Activated T-cell treated with anti-CD3 and anti-CD28 coated beads for 48 hours (primary cell): ENCODE measurements at places on chromosomes 11 and 22.
A peak's percentile ranks its signal among the peaks of the same experiment; 100 is the strongest.

DNA sequence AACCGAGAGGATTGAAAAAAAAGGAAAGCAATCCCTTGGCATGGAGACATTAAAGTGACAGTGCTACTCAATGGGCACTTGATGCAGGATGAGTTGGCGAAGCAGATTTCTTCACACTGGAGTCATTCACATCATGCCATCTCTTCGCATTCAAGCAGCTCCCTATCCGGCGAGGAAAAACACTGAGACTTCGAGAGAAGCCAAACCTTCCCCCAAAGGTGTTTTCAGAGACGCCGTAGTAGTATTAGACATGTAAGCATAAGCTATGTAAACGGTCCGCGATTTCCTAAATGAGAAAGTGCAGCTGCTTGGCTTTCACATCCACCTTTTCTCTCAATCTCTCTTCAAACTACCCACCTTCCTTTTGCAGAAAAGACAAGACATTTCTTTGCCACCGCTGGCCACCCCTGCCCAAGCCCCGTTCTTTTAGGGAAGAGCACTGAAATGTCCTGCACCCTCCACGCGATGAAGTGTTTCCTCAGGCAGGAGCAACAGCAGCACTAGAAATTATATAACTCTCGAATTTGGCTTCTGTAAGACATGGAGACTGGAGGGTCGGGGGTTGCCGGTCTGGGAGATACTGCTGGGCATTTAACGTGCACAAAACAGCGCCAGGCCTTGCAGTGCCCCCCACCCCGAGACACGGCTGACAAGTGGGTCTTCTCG lies at the start of gene DLG2:
TSS of gene DLG2 (minus strand) at position 13 of the 666 bp plus-strand sequence.
- DNase-seq, result no peak

- no peak for DNase-seq
These were observed 19.4 kb downstream of the TUBGCP6 start for GRCh38 chr22:50225200-50225969.

- DNase-seq, result no peak
These were observed 29.2 kb upstream of the B3GAT1 start for GRCh38 chr11:134441281-134441680.

DNA sequence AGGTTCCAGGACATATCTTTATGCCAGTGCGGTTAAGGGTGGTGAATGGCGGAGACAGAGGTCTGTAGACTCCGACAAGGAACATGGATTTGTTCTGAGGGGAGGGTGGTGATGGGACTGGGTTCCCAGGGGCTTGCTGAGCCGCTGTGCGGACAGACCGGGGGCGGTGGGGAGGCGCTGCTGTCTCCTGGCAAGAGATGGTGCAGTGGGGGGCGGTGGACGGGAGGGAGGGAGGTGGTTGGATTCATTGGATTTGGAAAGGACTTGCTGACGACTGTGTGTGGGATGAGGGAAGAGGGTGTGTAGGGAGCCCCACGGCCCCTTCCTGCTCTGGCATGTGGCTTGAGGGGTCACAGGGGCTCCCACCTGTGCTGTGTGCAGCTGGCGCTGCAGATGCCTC lies 43.2 kb downstream of the FLRT1 start:
- DNase-seq, result no peak

DNA sequence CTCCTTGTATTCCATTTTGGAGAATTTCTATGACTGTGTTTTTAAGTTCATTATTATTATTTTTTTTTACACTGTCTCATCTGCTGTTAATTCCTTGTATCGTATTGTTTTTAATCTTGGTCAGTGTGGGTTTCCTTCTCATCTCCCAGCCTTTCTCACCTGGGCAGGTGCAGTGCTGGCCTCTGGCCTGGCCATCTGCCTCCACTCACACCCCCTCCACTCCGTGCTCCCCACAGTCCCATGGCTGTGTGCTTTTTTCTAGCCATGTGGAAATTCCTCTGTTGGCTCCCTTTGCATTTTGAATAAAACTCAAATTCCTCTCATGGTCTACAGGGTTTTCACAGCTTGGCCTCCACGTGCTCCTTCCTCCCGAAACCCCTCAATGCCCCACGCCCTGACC lies 50.3 kb upstream of the LINC01488 start:
- DNase-seq, result no peak

DNA sequence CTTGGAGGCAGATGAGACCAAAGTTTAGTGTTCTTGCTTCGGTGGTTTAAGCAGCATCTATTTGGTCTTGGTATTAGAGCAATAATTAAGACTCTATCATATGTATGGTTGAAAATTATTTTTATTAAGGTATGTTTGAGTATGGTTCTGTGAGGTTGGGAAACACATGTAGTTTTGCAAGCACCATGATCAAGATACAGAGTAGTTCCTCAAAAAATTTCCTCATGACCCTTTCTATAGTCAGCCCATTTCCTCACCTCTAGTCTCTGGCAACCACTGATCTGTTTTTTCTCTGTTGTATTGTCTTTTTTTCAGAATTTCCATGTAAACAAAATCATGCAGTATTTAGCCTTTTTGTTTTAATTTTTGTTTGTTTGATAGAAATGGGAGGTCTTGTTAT lies 18.4 kb downstream of the MTMR3 start:
- no peak for DNase-seq

- no peak for DNase-seq
These were observed 501.1 kb downstream of the BRD1 start for GRCh38 chr22:49326558-49326957.

GRCh38 chr11:132123449-132123848 lies 753.0 kb downstream of the NTM start:
- DNase-seq, result no peak

DNA sequence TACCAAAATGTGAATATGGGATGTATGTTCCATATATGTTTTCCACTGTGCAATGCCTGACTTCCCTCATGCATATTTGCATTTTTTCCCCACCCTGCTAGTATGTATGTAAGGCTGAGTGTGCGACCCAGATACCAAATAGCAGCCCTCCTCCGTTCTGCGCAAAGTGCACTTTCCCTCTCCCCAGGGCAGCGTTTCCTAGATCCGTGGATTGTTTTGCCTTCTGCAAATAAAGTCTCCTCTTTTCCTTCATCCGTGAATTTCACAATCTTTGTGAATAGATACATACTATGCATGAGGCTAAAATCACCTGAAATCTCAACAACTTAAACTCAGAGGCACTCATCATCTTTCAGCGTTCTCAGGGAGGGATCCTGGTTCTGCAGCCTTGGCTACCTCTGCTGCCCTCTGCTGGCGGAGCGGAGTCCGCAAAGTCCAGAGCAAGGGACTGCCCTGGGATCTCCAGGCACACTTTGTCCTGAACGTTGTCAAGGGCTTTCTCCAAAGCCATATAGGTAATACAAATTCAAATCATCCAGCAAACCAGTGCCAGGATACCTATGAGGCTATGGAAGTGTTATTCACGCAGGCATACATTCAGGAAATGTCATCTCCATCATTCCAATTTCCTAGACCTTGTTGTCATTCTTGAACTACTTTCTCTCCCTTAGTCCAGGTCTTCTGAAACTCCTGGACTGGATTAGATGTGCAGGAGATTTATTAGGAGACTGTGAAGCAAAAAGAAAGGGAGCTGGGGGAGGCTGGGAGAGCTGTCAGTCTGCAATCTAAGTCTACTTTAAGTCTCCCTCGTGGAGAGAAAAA lies 53.1 kb downstream of the CNTF start:
- DNase-seq, result peak; percentile 72

- DNase-seq, result no peak
These were observed 10.1 kb downstream of the UBQLN3 start for GRCh38 chr11:5499671-5500070.

DNA sequence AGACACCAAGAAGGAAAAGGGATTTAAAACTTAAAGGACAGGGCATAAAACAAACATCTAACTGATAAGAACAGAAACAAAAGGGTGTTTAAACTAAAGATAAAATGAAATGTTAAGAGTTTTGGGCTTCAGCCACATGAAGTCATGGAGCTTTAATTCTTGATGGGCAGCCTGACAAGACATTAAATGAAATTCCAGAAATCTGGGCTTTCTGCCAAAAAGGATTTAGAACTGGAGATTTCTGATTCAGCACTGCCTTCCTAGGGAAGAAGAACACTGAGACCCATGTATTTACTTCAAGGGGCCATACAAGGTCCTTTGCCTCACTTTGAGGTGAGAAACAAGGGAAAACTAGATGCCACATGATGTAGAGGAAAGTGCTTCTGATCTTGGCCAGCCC lies 355.9 kb upstream of the RAG2 start:
- DNase-seq, result no peak

DNA sequence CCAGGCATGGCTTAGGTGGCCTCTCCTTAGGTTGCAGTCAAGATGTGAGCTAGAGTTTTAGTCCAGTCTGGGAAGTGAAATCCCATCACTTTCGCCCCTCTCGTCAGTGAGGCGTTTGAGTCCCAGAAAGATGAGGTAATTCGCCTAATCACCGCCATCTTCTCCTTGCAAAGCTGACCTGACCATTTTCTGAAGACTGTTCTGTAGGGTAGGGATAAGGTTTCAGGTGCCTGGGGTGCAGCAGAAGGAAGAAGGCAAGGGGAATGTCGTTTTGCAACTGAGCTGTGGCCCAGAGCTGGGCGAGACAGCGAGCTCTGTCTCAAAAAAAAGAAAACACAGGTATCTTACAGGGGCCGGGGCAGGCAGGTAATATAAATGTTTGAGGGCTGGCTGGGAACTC lies 61.7 kb upstream of the CECR2 start:
- no peak for DNase-seq

- DNase-seq, result no peak
These were observed 49.9 kb downstream of the ALX4 start for GRCh38 chr11:44260081-44260480.

DNA sequence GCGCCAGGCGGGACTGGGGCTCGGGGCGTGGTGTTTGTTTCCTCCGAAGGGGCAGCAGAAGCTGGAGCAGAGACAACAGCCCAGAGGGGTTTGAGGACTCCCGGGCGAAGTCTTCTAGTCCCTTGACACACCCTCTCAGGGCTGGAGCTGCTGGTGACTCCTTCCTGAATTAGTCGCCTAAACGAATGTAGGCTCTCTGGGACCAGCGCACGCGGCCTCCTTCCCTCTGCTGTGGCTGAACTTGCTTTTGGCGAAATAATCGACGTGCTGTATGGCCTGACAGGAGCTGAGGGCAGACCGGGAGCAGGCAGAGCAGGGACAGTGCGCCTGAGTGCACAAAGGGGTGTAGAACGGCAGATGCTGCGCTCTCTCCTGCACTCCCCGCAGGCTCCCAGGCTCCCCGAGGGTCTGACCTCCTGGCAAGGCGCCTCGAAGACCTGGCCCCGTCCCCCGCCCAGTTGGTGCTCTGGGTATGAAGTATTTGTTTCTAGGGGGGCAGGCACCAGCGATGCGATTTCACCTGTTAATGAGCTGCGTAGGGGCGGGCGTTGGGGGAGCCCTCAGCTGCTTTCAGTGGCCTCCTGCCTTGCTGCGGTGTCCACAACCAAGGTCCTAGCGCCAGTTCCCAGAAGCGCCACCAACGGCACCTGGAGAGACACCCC lies 5.3 kb downstream of the SLC17A6 start:
- no peak for DNase-seq

GRCh38 chr11:128906185-128907050 lies 15.3 kb downstream of the KCNJ5 start:
- no peak for DNase-seq

- no peak for DNase-seq
These were observed 76.0 kb downstream of the SC5D start for GRCh38 chr11:121368364-121369240.

- DNase-seq, result no peak
These were observed 988 bp downstream of the MGAT3 start for GRCh38 chr22:39457556-39458443.

DNA sequence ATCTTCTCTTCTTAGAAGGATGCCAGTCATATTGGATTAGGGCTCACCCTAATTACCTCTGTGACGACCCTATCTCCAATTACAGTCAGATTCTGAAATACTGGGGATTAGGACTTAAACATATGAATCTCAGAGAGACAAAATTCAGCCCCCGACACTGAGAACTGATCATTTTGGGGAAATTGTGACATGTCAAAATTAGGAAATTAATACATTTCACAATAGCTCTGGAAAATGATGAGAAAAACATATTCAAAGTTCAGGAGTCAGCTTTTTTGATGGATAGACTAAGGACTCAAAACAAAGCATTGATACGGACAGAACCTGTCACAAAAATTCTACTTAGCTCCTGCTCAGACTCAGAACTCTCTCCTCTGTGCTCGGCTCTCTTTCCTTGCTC lies 40.8 kb downstream of the COMMD9 start:
- no peak for DNase-seq

DNA sequence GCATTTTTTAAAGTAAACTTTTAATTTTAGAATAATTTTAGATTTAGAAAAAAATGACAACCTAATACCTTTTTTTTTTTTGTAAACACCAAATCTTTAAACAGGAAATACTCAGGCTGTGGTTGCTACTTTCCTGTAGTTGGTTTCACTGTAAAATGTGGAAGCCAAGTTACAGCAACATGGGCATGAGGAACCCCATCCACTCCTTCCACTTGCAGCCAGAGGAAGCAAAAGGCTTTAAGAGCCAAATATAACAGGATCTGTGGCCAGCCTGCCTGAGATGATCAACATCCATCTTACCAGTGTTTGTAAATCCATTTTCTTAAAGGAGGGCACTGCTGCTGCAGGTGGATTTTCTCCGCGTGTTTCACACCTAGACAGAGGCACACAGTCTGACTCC lies 66.2 kb downstream of the TNRC6B start:
- no peak for DNase-seq

GRCh38 chr22:33519071-33519973 lies 401.0 kb downstream of the LARGE1 start:
- DNase-seq, result no peak

DNA sequence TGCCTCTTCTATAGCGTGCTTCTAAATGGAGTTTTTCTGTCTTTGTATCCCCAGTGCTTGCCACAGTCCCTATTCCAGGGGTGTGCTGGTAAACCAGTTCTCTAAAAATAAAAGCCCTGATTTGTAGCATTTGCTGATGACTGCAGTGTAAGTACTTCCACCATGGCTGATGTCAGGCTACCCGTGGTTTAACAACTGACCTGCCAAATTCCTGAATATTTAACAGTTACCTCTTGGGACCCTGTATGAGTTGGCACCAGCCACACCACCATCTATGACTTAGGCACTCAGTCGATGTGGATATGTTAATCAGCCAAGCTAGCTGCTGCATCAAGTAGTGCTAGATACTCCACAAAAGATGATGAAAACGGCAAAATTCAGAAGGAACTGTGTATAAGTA lies 94.0 kb upstream of the MTNR1B start:
- no peak for DNase-seq

DNA sequence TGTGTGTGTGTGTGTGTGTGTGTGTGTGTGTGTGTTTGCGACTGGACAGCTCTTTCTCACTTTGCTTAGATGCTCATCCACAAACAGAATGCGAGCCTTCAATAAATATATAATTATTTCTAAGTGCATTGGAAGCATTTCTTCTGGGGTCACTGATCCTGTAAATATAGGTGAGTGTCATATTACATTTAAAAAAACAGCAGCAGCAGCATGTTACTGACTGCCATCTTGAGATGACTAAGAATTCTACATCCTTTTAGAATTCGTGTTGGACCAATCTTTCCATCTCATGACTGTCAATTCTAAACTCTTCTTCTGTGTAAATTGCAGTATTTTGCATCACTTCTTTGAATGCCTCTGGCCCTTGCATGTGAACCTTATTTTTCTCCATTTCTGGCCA lies 238.0 kb upstream of the DDI1 start:
- DNase-seq, result no peak

GRCh38 chr11:133171374-133171773 lies 360.9 kb downstream of the OPCML start:
- no peak for DNase-seq

GRCh38 chr11:77609234-77609633 lies 19.5 kb downstream of the AQP11 start:
- no peak for DNase-seq
